Ovary (tissue), 10 donors: ENCODE measurements at places on chromosomes 7 and 10. TPM values are rescaled to one million over a fixed set of nuclear protein-coding genes. Genes with fewer than 3 reads are reported as not detected.
A peak's percentile ranks its signal among the peaks of the same experiment; 100 is the strongest.

Gene ARHGAP22
- 4.4 TPM for total RNA-seq

Gene SKIDA1
- 3.7 TPM for total RNA-seq

Gene UNCX
- not detected for total RNA-seq

Gene DGKI
- 0.10 TPM for total RNA-seq

Gene TUBAL3
- 0.15 TPM for total RNA-seq

Gene CUEDC2
- 70.8 TPM for total RNA-seq

- DNase-seq: no peak
- no peak overlapping the region for H3K27ac ChIP-seq
- H3K4me1 ChIP-seq: no peaks in the 10 kb centered on the region
- no peaks in the 10 kb centered on the region for H3K36me3 ChIP-seq
Measured at GRCh38 chr7:155867734-155868400, 55.6 kb upstream of the SHH start.

GRCh38 chr7:10216462-10216861 is 757.2 kb upstream of the PHF14 start:
- H3K4me3 ChIP-seq: no peak overlapping the region
- H3K36me3 ChIP-seq: no peaks in the 10 kb centered on the region
- H3K4me1 ChIP-seq: no peaks in the 10 kb centered on the region
- H3K27ac ChIP-seq: no peak overlapping the region
- DNase-seq: no peak

GRCh38 chr7:39461263-39461820 is 104.9 kb upstream of the YAE1 start:
- no peaks in the 10 kb centered on the region for H3K27me3 ChIP-seq
- DNase-seq: no peak
- no peak overlapping the region for H3K4me3 ChIP-seq
- no peak overlapping the region for H3K27ac ChIP-seq
- H3K36me3 ChIP-seq: no peaks in the 10 kb centered on the region
- H3K4me1 ChIP-seq: no peaks in the 10 kb centered on the region

DNA sequence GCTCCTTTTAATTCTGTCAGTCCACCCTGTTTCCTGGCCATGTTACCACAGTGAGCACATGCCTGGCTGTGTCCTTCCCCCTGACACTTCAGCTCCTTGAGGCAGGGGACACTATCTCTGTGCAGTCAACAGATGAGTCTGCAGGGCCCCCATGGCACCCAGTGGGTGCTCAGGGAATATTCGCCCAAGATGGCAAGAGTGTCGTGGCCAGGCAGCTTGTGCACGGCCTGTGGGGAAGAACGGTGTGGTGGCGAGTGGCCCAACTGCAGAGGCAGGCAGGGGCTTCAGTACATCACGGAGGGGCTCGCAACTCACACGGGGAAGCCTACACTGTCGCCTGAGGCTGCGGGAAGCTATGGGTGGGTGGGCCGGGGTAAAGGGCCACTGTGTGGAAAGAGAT is 91.1 kb downstream of the TRRAP start:
- no peak overlapping the region for H3K27ac ChIP-seq
- H3K27me3 ChIP-seq: no peaks in the 10 kb centered on the region
- H3K4me3 ChIP-seq: no peak overlapping the region
- no peak for DNase-seq
- peaks cover 2% of the 10 kb centered on the region for H3K36me3 ChIP-seq

- peaks cover 2% of the 10 kb centered on the region for H3K4me1 ChIP-seq
- H3K27ac ChIP-seq: no peak overlapping the region
- H3K27me3 ChIP-seq: no peaks in the 10 kb centered on the region
- DNase-seq: no peak
- H3K4me3 ChIP-seq: no peak overlapping the region
Measured at GRCh38 chr10:32388258-32389027, 41.5 kb upstream of the EPC1 start.

DNA sequence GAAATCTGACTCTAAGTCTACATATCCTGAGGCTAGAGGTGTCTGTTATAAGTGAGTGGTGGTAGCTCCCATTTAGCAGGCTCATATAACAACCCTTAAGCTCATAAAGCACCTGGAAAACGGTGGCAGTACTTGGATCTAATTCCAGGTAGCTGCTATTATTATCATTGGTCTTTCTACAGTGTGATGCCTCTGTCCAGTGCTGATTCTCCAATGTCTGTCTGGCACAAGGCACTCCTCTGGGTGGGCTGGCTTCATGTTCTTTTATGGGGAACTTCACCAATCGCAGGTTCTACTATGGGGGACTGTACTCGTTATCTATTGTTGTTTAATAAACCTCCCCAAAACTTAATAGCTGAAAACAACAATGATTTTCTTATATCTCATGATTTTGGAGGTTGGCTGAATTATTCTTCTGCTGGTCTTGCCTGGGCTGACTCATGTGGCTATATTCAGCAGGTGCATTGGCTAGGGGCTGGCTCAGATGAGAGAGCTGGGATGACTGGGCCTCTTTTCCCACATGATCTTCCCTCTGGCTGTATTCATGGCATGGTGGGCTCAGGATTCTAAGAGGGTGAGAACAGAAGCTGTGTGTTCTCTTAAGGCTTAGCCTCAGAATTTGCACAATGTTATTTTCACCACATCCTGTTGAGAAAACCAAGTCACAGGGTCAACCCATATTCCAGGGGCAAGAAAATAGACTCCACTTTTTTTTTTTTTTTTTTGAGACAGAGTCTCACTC is 93.0 kb upstream of the PCGF5 start:
- no peaks in the 10 kb centered on the region for H3K36me3 ChIP-seq
- H3K27me3 ChIP-seq: no peaks in the 10 kb centered on the region
- no peaks in the 10 kb centered on the region for H3K4me1 ChIP-seq
- DNase-seq: no peak
- no peak overlapping the region for H3K4me3 ChIP-seq

- peak overlapping the region; percentile 93 for H3K4me3 ChIP-seq
- no peak overlapping the region for H3K27ac ChIP-seq
- H3K27me3 ChIP-seq: no peaks in the 10 kb centered on the region
- peaks cover 3% of the 10 kb centered on the region for H3K4me1 ChIP-seq
Measured at GRCh38 chr10:73875139-73875475, 752 bp upstream of the CAMK2G start.

DNA sequence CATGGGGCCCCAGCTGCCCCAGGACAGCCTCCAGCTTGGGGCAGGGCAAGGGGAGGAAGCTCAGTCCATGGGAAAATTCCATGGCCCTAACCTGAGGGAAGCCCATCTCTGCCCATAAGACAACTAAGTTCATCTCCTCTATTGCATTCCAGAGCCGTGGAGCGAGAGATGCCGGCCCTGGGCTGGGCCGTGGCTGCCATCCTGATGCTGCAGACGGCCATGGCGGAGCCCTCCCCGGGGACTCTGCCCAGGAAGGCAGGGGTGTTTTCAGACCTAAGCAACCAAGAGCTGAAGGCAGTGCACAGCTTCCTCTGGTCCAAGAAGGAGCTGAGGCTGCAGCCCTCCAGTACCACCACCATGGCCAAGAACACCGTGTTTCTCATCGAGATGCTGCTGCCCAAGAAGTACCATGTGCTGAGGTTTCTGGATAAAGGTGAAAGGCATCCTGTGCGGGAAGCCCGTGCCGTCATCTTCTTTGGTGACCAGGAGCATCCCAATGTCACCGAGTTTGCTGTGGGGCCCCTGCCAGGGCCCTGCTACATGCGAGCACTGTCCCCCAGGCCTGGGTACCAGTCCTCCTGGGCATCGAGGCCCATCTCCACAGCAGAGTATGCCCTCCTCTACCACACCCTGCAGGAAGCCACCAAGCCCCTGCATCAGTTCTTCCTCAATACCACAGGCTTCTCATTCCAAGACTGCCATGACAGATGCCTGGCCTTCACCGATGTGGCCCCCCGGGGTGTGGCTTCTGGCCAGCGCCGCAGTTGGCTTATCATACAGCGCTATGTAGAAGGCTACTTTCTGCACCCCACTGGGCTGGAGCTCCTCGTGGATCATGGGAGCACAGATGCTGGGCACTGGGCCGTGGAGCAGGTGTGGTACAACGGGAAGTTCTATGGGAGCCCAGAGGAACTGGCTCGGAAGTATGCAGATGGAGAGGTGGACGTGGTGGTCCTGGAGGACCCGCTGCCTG is 4.3 kb downstream of the AOC1 start:
- H3K4me1 ChIP-seq: no peaks in the 10 kb centered on the region
- no peaks in the 10 kb centered on the region for H3K27me3 ChIP-seq
- no peak overlapping the region for H3K4me3 ChIP-seq
- DNase-seq: no peak
- no peaks in the 10 kb centered on the region for H3K36me3 ChIP-seq
- no peak overlapping the region for H3K27ac ChIP-seq

DNA sequence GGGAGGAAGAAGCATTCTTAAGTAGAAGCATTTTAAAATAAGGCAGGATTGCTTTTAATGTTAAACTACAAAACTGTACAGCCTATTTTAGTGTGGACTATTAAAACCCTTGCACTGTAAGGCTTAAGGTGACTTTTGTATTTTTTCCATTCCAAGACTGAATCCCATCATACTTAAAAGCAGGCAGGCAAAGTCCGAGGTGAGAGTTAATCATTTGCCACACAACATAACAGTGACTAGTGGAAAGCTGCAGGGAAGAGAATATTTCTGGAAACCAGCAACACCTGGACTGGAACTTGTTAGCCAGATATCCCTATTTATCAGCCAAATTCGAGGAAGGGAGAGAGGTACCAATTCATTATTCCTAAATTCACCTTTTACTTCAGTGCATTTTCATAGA is 3.5 kb downstream of the PRR15 start:
- H3K27ac ChIP-seq: no peak overlapping the region
- no peak for DNase-seq
- H3K27me3 ChIP-seq: no peaks in the 10 kb centered on the region

GRCh38 chr7:74014931-74015330 is 13.0 kb upstream of the ELN start:
- no peak overlapping the region for H3K4me3 ChIP-seq
- H3K27me3 ChIP-seq: no peaks in the 10 kb centered on the region
- no peak overlapping the region for H3K27ac ChIP-seq
- no peaks in the 10 kb centered on the region for H3K4me1 ChIP-seq
- no peak for DNase-seq

DNA sequence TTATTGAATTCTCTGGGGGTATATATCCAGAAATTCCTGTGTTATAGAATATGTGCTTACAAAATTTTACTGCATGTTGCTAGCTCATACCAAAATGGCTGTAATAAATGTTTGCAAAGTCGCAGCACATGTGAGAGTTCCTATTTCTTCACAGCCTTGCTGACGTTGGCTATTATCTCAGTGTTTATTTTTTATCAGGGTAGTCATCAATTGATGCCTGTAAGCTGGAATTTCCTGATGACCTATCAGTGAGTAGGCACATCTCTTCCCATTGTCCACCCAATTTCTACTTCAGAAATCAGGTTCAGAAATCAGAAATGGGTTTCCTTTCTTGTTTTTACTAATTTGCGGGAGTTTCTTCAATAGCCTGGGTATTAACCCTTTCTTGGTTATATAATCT is 268.1 kb upstream of the FZD8 start:
- H3K27me3 ChIP-seq: no peaks in the 10 kb centered on the region
- no peaks in the 10 kb centered on the region for H3K4me1 ChIP-seq
- H3K27ac ChIP-seq: no peak overlapping the region
- no peaks in the 10 kb centered on the region for H3K36me3 ChIP-seq
- no peak overlapping the region for H3K4me3 ChIP-seq

DNA sequence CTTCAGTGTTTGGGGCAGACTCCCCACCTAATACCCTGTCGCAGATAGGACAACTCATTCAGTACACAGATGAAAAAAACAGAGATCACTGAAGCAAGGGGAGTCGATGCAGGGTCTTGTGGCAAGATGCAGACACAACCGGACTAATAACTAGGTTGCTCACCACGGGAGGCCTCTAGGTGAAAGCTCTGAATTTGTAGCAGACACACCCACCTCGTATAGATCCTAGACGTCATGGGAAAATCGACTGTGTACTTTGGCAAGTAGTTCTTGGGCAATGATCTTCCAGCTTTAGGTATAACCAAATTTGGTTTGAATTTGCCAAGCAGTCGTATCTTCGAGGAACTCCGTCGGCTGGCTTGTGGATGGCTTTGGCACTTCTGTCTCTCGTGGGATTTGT is 88.1 kb downstream of the TCF7L2 start:
- H3K27ac ChIP-seq: no peak overlapping the region
- no peaks in the 10 kb centered on the region for H3K36me3 ChIP-seq
- H3K4me1 ChIP-seq: peaks cover 12% of the 10 kb centered on the region

- no peaks in the 10 kb centered on the region for H3K27me3 ChIP-seq
- H3K27ac ChIP-seq: no peak overlapping the region
- DNase-seq: no peak
- no peaks in the 10 kb centered on the region for H3K36me3 ChIP-seq
- no peaks in the 10 kb centered on the region for H3K4me1 ChIP-seq
Measured at GRCh38 chr10:14327527-14327926, 3.2 kb downstream of the FRMD4A start.

- no peaks in the 10 kb centered on the region for H3K4me1 ChIP-seq
- peak; percentile 19 for DNase-seq
- H3K27ac ChIP-seq: no peak overlapping the region
- H3K27me3 ChIP-seq: no peaks in the 10 kb centered on the region
Measured at GRCh38 chr7:27277628-27278027, 35.0 kb downstream of the EVX1 start.

DNA sequence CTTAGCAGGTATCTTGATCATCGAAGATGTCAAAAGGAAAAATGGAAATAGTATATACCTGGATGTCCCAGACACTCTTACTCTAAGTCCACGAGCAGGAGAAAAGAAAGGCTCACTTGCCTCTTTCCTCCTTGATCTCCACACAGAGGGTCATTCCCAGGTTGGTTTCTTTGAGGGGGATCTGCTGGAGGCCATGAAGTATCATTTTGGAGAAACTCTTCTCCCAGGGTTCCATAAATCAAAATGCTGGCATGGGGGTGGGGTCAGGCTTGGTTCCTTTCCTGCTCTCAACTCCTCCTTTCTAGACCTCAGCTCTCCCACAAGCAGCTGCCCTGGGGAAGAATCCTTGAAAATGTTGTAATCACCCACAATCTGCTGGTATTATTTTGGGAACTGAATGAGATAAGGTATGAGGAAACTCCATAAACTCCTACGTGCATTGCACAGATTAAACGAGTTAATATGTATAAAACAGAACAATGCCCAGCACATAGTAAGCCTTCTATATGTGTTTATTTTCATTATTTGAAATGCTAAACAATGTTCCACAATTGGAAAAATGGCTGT is 54.4 kb downstream of the PRKCQ start:
- no peaks in the 10 kb centered on the region for H3K36me3 ChIP-seq
- no peaks in the 10 kb centered on the region for H3K4me1 ChIP-seq
- no peak overlapping the region for H3K27ac ChIP-seq
- no peak for DNase-seq
- H3K27me3 ChIP-seq: no peaks in the 10 kb centered on the region

GRCh38 chr10:111127081-111127848 is 50.4 kb downstream of the ADRA2A start:
- H3K4me1 ChIP-seq: no peaks in the 10 kb centered on the region
- no peak for DNase-seq
- no peak overlapping the region for H3K27ac ChIP-seq
- H3K27me3 ChIP-seq: no peaks in the 10 kb centered on the region

GRCh38 chr7:18901351-18901750 is 216.1 kb downstream of the TWIST1 start:
- H3K27me3 ChIP-seq: no peaks in the 10 kb centered on the region
- H3K36me3 ChIP-seq: no peaks in the 10 kb centered on the region
- no peak for DNase-seq
- no peaks in the 10 kb centered on the region for H3K4me1 ChIP-seq
- H3K4me3 ChIP-seq: no peak overlapping the region

GRCh38 chr10:130897815-130898214 is 413.7 kb downstream of the TCERG1L start:
- no peaks in the 10 kb centered on the region for H3K36me3 ChIP-seq
- no peaks in the 10 kb centered on the region for H3K4me1 ChIP-seq
- no peaks in the 10 kb centered on the region for H3K27me3 ChIP-seq
- no peak overlapping the region for H3K27ac ChIP-seq
- no peak overlapping the region for H3K4me3 ChIP-seq
- no peak for DNase-seq

GRCh38 chr7:27030393-27031050 is 65.3 kb downstream of the HOXA1 start:
- no peak overlapping the region for H3K27ac ChIP-seq
- H3K4me1 ChIP-seq: no peaks in the 10 kb centered on the region
- no peak for DNase-seq
- H3K4me3 ChIP-seq: no peak overlapping the region
- no peaks in the 10 kb centered on the region for H3K27me3 ChIP-seq
- H3K36me3 ChIP-seq: no peaks in the 10 kb centered on the region
